ENCODE measurements at places on chromosomes 1 and 21.

GRCh38 chr1:112188611-112189010 is 199.1 kb upstream of the KCND3 start:
- no peak for DNase-seq

GRCh38 chr1:67724928-67725560 is 40.0 kb downstream of the GADD45A start:
- DNase-seq = no peak

DNA sequence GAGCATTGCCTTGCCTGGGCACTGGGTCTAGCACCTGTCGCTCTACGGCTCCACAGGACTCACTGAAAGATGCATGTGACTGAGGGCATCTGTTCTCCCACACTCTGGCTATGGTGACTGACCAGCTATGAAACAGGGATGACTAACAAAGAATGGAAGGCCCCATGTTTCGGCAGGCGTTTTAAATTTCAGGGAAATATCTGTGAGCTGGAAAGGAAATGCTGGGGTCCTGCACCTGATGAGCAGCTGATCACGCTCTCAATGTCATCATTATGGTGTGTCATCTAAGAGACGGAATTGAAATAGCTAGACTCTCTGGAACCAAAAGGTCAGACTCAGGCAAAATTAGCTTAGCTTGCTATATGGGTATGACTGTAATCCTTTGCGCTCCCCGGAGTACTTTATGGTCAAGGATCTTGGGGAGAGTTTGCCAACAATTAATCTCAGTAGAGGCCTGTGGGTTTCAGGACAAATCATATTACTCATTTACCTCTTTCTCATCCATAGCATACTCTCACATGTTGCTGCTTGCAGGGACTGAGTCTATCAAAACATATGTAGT is 24.5 kb upstream of the PALMD start:
- DNase-seq = no peak

DNA sequence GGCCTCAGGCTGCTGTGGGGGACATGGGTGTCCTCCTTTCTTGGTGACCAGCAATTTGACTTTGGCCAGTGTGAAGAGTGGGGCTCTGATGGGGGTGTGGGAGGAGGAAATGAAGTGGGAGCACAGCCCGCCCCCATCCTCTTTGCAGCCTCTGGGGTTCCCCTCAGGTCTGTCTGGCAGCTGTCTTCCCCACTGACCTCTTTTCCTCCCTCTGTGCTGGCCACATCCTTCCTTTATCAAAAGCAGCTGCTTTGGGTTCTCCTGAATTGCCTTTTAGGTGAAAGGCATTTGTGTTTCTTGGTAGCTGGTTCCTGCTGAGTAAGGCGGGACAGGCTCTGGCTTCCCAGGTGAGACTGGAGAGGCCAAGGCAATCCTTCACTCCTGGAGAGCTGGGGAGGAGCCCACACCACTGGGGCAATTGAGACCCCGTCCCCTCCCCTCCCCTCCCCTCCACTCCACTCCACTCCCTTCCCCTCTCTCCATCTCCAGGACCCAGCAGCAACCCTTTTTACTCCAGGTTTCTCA is 24.9 kb downstream of the PCAT6 start:
- DNase-seq = peak; percentile 13

DNA sequence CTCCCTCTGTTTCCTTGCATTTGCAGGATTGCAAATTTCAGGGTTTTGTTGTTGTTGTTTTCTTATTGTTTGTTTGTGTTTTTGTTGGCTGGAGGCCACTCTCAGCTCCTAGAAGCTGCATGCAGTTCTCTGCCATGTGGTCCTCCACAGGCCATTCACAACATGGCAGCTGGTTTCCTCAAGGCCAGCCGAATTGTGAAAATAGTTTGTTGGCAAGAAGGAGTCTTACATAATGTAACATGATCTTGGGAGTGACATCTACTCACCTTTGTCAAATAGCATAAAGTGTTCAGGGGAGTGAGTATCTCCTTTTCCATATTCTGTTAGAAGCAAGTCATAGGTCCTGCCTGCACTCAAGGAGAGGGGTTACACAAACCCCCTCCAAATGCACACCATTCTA is 10.6 kb upstream of the UAP1 start:
- DNase-seq = no peak
